ENCODE measurements at places on chromosomes 1 and 21.

DNA sequence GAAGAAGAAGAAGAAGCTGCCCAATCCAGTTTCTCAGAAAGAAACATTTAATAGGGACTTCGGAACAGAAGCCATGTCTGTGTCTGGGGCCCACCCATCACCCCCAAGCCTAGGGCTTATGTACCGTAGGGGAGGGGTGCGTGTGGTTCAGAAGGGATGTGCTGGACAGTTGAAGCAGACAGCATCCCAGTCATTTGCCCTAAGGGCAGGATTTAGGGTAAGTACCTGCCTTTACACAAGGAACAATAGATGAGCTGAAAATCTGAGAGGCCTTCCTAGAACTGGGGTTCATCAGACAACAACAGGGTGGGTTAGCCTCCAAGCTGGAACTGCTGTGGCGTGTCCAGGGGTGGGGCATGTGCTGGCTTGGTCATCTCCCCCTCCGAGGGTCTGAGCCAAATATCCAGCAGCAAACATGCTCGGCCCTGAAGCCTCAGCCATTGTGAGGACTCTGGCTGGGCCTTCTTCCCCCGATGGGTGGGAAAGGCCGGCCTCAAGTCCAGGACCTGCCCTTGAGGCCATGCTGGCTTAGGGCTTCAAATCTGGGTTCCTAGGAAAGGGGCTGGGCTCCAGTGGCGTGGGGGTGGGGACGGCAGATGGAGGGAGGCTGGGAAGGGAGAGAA, 12.1 kb downstream of the CSTB start:
- DNase-seq, result no peak

GRCh38 chr1:160858507-160858906, 4.2 kb downstream of the CD244 start:
- DNase-seq, result no peak

DNA sequence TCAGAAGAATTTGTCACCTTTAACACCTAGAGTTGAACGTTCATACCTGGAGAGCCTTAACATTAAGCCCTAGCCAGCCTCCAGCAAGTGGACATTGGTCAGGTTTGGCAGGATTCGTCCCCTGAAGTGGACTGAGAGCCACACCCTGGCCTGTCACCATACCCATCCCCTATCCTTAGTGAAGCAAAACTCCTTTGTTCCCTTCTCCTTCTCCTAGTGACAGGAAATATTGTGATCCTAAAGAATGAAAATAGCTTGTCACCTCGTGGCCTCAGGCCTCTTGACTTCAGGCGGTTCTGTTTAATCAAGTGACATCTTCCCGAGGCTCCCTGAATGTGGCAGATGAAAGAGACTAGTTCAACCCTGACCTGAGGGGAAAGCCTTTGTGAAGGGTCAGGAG, 52.3 kb downstream of the UBE4B start:
- DNase-seq, result no peak

GRCh38 chr1:33165209-33165608, 16.6 kb downstream of the TRIM62 start:
- DNase-seq, result no peak

DNA sequence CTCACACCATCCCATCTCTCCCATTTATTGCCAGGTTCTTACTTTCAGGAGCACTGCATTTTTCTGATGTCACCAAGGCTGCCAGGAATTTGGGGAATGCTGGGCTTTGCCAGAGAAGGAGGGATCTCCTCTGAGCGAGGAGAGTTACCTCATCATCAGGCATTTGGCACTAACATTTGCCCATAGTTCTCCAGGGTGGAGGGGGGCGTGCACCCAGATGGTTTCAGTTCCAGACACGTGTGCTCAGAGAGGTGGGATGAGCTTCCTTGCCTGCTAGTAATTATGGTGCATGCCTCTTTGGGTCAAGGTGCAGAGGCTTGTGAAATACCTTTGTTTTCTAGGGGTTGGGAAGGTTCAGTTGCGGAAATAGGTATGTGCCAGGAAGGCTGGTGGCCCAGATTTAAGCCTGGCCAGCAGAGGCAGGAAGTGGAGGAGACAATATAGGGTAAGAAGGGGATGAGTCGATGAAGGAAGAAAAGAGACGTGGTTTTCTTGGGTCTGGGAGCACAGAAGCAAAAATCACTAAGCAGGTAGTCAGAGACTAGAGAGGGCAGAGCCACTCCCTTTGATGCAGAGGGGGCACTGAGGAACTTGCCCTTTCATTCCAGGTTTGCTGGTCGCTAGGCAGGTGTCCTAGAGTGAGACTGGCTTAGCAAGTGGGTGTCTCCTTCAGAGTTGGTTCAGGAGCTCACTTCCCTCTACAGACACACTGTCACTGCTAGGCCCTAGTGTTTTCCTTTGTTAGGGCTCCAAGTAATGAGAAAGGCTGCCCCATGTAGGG, 7.2 kb downstream of the TUFT1 start:
- no peak for DNase-seq

GRCh38 chr1:205568469-205569361, 63.1 kb downstream of the ELK4 start:
- no peak for DNase-seq

- DNase-seq, result no peak
These were observed 52.5 kb upstream of the TEKT2 start for GRCh38 chr1:36031441-36031840.

GRCh38 chr1:26956321-26956720, 3.9 kb downstream of the KDF1 start:
- no peak for DNase-seq

DNA sequence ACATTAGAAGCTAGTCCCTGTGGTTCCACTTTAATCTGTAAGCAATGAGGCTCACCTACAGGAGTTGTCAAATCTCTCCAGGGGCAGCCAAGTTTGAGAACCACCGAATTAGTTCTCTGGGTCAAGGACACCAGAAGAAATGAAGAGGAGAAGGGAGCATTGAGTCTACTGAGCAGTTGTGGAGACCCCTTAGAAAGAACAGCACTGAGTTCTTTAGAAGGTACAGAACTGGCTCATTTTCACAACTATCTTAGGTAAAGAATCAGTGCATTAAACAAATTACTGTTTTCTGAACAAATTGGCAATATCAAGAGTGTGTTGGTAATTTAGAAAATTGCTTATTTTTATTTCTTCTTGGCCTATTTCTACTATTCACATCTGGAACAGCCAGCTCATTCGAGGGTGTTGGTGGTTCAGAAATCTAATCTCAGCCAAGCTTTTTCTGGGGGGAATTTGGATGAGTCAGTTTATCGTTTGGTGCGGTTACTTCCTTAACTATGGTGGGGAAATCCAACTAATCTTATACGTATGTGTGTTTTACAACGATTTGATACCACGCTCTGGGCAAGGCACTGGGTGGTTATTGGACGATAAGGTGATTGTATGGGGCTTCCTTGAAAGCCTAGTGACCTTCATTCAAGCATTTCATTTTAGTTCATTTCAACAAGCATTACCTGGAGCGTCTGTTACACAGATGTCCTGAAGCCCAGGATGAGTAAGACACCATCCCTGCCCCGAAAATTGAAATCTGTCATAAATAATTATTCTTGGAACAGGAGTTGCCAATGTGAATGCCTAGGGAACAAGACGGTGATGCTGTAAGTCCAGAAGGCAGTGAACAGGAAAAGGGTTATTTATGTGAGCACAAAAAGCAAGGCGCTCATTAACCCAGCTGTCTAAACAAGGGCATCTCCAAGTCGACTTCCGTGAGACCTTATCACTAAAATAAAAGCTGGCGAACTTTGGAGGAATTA, 52.0 kb upstream of the TMPRSS2 start:
- no peak for DNase-seq

DNA sequence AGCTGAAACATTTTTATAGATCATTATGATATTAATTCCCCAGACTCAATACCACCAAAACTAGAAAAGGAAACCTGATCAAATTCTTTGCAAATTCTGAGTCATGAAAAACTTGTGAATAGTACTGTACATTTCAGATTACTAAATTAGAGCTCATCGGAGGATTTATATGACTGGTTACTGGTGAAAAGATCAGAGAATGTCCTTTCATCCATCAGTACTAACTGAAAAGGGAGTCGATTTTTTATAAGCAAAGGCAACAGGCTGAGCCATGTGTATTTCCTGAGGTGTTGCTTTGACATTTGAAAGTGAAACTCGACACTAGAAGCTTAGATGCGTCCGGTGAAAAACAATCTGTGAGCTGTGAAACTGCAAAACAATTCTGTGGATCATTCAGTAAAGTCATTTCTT, 155.7 kb downstream of the TNFSF18 start:
- no peak for DNase-seq

- no peak for DNase-seq
These were observed 1882.4 kb downstream of the NCAM2 start for GRCh38 chr21:22880573-22880972.

DNA sequence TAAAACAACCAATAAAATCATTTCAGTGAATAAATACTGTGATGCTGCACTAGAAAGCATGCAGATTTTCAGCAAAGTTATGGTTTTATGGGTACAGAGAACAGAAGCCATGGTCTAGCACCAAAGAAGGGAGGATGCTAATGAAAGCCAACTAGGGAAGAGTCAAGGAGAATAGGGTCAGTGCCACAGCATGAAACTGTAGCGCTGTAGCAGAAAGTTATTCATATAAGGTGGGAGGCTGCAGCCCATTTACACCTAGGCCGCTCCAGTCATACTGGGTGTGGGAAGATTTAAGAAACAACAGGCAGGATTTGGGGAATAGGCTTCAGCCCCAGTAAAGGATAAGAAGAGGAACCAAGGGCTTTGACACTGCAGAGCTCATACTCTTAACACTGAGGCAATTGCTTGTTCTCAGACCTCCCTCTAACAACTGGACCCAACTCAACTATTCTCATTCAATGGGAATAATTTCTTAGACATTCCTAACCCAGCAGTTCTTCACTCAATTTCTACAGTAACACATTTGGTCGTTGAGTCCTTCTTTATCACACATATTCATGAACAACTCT, 4.4 kb downstream of the IFI16 start:
- DNase-seq, result no peak

DNA sequence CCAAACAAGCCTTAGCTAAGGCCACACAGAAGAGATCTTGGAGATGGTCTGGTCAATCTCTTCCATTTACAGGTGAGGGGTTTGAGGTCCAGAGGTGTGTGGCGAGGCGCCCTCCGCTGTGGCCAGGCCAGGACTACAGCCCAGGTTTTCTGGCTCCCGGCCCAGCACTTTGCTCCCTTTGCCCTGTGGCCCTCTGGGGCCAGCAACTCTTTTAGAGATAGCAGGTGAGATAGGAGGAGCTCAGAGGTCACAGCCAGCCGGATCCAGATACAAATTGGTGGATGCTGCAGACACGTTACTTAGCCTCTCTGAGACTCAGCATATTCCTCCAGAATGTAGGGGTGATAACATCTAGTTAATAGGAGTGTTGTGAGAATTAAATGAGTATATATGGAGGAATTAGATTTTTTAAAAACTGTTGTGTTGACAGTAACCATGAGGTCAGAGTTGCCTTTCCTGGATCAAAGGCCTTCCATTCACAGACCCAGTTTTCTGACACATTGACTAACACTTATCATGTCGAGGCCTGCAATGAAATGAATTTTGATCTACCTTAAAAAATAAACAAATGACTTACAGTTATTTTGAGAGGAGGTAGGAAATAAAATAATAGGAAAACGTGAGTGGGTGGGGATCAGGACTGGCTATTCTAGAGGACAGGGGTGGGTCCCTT, 16.6 kb downstream of the TEX35 start:
- DNase-seq, result no peak

DNA sequence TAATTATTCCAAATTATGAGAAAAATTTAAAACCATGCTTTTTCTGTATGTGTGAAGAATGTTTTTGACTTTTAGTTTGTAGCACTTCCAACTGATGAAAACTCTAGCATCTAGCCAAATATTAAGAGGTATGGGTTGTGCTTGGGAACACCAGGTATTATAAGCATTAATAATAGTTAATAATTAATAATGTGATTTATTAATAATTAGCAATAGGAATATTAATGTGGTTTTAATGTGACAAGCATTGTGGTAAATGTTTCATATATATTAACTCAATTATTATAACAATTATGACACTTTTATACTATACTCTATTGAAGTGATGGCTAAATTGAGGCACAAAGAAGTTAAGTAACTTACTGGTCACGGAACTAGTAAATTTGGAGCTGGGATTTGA, 7.9 kb downstream of the SLC30A7 start:
- no peak for DNase-seq

- no peak for DNase-seq
These were observed 139.2 kb upstream of the KLHDC7A start for GRCh38 chr1:18341291-18342069.

- no peak for DNase-seq
These were observed 12.8 kb upstream of the CD53 start for GRCh38 chr1:110860174-110860573.

DNA sequence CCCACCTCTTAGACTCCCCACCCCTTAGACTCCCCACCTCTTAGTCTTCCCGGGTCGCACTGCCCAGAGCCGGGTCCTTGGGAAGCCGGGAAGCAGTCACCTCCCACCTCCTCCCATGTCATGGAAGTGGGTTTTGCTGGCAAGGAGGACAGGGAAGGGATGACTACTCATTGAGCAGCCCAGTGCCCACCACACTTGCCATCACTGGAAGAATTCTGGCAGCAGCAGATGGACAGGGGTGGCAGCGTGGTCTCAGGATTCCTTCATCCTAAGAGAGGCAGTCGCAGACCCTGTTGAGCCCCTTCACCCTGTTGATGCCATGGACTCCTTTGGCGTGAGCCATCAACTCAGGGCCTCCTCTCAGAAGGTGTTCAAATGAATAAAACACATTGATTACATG, 140.8 kb downstream of the PGBD5 start:
- no peak for DNase-seq

GRCh38 chr1:236530286-236530685, 6.5 kb downstream of the LGALS8 start:
- no peak for DNase-seq

DNA sequence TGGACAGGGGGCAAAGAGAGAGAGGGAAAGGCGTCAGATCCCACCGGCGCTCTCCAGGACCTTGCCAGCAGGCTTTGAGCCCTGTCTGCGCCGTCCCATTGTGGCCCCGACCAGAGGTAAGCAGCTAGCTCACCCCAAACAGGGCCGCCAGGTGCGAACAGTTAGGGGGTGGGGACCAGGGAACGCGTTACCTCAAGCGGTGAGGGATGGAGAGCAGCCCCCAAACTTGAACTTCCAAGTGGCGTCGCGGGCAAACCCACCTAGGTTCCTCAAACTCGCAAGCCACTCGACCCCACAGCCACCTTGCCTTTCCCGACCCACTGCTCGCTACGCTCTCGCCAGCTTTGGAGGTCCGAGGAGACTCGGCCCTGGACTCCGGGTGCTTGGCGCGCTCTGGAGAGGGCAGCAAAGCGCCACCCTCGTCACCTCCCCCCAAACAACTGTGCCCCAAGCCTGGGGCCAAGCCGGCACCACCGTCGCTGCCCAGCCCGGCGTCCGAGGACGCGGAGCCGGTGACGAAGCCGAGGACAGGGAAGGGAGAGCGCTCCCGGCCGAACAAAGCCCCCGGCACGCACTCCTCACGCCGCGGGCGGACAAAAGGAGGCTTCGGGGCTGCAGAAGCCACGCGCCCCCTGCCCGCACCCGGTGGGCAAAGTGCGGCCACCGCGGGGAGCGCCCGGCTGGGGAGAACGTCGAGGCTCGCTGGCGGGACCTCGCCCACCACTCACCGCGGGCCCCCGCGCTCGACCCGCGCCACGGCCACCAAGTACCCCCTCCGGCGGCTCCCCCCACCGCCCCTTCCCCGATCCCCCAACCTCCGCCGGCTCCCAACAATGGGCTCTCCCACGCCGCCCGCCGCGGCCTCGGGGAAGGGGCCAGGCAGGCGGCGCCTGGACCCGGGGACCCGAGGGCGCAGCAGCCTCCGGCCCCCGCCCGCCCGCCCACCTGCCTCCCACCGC, 976 bp downstream of the SSBP3 start:
- DNase-seq, result no peak

- no peak for DNase-seq
These were observed 247.4 kb downstream of the MATN1 start for GRCh38 chr1:30475966-30476365.

GRCh38 chr1:79283451-79283850, 276.9 kb upstream of the ADGRL4 start:
- DNase-seq, result no peak
